H9 (cell line): ENCODE measurements at places on chromosomes 7 and 10. TPM values are rescaled to one million over a fixed set of nuclear protein-coding genes. Genes with fewer than 3 reads are reported as not detected.

DNA sequence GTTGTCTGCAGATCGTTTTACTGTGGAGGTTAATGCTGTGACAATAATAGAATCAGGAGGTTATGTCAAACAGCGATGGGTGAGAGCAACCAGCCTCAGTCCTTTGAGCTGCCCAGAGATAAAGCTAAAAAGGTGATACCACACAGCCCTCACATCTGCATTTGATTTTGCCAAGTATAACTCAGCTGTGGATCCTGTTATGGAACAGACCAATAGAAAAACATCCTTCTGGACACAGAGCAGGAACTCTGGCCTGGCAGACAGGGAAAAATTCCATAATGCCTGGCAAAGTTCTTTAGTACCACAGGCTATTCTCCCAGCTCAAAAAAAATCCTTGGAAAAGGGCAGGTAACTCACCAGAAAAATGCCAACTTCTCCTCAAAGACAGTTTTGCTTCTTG is 87.1 kb upstream of the PDLIM1 start:
- no peak overlapping the region for H3K4me3 ChIP-seq
- H3K27me3 ChIP-seq = no peaks in the 10 kb centered on the region
- peaks cover 2% of the 10 kb centered on the region; the same call in 1 of the 2 replicates for H3K4me1 ChIP-seq
- peak; percentile 3 for DNase-seq
- H3K36me3 ChIP-seq = peaks cover 5% of the 10 kb centered on the region; the same call in 1 of the 2 replicates

The TRPV5 gene
- not detected in 2 replicates for total RNA-seq

The KDM7A gene
- total RNA-seq = 6.6 and 7.0 TPM in 2 replicates

The IFIT1 gene
- 1.2 and 1.9 TPM in 2 replicates for total RNA-seq

GRCh38 chr7:71824006-71824760 is 588.0 kb downstream of the CALN1 start:
- no peaks in the 10 kb centered on the region for H3K4me1 ChIP-seq
- H3K36me3 ChIP-seq = no peaks in the 10 kb centered on the region; the same call in 1 of the 2 replicates
- DNase-seq = peak; percentile 33
- H3K27ac ChIP-seq = no peak overlapping the region

DNA sequence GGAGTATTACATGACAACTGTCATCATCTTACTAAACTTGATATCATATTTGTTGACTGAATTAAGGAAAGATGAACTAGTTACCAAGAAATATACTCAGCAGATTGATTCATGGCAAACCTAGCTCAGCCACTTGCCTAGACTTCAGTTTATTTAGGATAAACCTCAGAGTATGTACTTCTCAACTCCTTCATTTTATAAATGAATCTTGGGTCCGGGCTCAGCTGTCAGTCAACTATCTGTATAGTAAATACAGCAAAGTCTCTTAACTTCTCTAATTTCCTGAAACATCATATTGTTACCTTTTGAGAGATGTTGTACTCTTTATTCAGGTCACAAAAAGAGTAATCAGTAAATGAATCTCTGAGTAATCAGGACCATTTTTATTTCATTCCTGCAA is 211.0 kb upstream of the KLF14 start:
- peaks cover 2% of the 10 kb centered on the region; the same call in 1 of the 2 replicates for H3K4me1 ChIP-seq
- no peak for DNase-seq
- no peaks in the 10 kb centered on the region for H3K27me3 ChIP-seq
- no peaks in the 10 kb centered on the region for H3K36me3 ChIP-seq

GRCh38 chr10:30788307-30788706 is 158.8 kb upstream of the LYZL2 start:
- no peak overlapping the region for H3K27ac ChIP-seq
- no peaks in the 10 kb centered on the region; the same call in 1 of the 2 replicates for H3K27me3 ChIP-seq
- H3K4me3 ChIP-seq = no peak overlapping the region
- H3K4me1 ChIP-seq = no peaks in the 10 kb centered on the region
- H3K36me3 ChIP-seq = no peaks in the 10 kb centered on the region

DNA sequence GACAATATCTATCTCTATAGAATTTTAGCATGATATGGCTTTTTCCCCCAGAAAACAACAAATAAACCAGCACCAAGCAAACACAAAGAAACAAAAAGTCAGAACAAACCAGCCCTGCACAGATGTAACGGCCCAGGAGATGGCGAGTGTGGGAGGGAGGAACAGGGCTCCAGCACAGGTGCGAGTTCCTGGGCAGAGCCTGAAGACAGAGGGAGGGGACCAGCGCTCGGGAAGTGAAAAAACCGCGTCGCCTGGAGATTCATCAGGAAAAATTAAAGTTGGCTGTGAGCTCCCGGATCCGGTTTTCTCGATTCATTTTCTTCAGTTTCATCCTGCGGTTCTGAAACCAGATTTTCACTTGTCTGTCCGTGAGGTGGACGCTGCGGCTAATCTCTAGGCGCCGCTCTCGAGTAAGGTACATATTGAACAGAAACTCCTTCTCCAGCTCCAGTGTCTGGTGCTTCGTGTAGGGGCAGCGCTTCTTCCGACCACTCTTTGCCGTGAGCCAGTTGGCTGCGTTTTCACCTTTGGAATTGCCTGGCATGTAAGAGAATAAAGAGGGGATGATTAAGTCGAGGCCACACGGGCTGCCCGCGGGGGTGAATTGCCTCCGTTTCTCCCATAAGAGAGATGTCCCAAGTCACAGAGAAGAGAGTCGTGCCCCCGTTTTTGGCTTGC is 2.3 kb downstream of the HOXA10 start:
- H3K4me1 ChIP-seq = no peaks in the 10 kb centered on the region
- H3K36me3 ChIP-seq = no peaks in the 10 kb centered on the region; the same call in 1 of the 2 replicates
- H3K4me3 ChIP-seq = peak overlapping the region; percentile 21; the same call in 1 of the 3 replicates
